EH (cell line): ENCODE measurements at places on chromosomes 7 and 10.

GRCh38 chr10:60414877-60415585 is 25.4 kb upstream of the ANK3 start:
- DNase-seq = peak; percentile 96

GRCh38 chr7:140571538-140572122 is 69.0 kb downstream of the DENND2A start:
- DNase-seq = no peak

- no peak for DNase-seq
Measured at GRCh38 chr10:110834629-110835301, 37.0 kb upstream of the PDCD4 start.

- no peak for DNase-seq
Measured at GRCh38 chr7:3204526-3204925, 96.5 kb upstream of the SDK1 start.

DNA sequence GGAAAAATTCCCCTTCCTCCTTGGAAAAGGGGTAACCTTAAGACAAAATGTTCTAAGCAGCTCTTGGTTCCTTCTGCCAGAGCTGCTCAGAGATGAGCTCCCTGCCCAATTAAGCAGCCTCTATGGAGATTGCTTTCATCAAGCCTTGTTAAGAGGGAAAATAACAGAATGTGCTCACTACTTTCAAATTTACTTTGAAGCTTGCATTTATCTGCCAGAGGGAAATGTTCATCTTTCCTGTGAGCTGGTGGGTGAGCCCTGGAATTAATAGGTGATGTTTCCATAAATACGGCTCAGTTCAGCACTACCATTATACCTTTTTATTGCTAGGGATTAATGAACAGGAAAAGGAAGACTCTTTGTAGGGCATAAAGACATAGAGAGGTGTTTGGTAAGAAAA is 549.0 kb downstream of the REEP3 start:
- no peak for DNase-seq

DNA sequence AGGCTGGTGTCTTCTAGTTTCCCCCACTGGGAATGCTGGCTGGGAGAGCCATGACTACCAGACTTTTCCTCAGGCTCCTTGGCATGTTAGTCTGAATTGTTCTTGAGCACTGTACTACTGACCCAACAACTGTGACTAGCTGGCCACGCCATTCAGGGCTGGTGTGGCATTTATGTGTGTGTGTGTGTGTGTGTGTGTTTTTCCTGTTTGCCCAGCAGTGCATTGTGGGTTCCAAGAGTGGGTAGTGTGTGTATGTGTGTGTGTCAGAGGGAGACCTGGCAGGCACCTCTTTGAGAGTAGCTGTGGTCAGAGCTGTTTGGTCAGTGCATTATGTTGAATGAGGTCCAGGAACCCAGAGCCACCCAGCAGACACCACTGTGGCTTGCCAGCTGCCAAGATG is 9.2 kb downstream of the PCBD1 start:
- no peak for DNase-seq

- DNase-seq = no peak
Measured at GRCh38 chr10:5817322-5818047, 4.3 kb upstream of the GDI2 start.

- DNase-seq = no peak
Measured at GRCh38 chr10:8079126-8079525, 24.6 kb downstream of the GATA3 start.

DNA sequence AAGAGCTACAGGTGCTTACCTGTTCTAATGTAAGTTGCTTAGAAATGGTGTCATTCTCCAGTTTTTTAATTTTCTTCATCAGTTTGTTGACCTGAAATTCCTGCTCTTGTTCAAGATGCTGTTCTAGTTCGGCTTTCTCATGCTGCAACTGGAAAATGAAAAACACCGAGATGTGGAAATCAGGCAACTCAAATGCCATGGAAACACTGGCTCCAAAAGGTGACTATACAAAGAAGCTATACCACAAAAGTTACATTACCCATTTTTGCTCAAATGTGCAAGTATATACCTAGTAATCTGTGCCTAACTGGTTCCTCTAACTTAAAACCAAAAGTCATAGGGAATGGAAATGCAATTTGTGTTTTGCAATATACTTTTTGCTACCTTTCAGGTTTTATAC is 73.8 kb downstream of the CCDC6 start:
- DNase-seq = no peak

GRCh38 chr10:132588301-132589013 is 50.9 kb downstream of the INPP5A start:
- peak; percentile 76 for DNase-seq

- DNase-seq = no peak
Measured at GRCh38 chr7:71171476-71171875, 39.5 kb downstream of the GALNT17 start.

- peak; percentile 95 for DNase-seq
Measured at GRCh38 chr7:134823400-134823799, 44.0 kb downstream of the CALD1 start.

GRCh38 chr10:17652585-17652984 is 8.6 kb downstream of the STAM start:
- DNase-seq = peak; percentile 22

GRCh38 chr10:90389876-90390275 is 468.0 kb downstream of the HTR7 start:
- no peak for DNase-seq

DNA sequence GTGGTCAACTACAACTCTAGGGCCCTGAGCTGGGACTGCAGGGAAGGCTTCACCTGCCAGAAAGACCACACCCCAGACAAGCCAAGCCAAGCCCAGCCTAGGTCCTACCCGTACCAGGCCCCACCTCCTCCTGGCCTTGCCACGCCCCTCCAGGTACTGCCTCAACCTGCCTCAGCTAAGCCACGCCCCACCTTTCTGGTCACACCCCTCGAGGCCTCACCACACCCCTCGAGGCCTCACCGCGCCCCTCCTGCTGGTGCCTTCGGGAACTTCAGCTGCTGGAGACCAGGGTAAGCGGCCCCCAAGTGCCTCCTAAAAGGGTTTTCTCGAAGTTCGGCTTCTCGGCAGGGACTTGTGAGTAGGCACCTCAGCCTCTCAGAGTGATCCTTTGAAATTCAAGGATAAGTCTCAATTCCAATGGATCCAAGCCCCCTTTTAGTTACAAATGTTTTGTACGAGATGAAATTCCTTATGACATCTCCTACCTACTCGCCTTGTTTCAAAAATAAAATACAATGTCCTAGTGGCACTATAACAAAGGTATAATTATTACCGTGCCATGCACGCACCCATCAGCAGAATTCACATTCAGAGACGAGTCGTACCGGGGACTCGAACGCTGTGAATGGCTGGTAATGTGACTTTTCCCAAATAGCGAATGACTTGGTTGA is 171.2 kb downstream of the ARHGAP21 start:
- peak; percentile 3 for DNase-seq

DNA sequence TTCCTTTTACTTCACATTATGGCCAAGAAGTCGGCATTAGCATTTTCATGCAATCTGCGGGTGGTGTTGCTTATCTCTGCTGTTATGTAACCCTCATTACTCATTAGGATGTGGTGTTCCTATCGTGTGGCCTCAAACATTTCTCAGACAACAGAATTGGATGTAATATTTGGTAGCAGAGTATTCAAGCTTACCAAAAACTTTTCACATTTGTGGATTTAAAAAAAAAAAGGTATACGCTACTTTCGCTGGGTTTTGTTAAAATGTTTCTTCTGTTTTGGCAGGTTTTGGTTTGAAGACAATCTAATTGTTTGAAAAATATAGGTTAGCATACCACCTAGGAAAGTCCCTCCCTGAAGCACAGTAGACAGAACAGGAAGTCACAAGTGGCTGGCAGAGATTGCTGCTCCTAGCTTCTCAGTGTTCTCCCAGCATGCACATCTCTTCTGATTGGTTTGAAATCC is 128.8 kb downstream of the GATA3 start:
- no peak for DNase-seq

GRCh38 chr7:4706384-4707216 is 24.5 kb downstream of the FOXK1 start:
- peak; percentile 18 for DNase-seq

DNA sequence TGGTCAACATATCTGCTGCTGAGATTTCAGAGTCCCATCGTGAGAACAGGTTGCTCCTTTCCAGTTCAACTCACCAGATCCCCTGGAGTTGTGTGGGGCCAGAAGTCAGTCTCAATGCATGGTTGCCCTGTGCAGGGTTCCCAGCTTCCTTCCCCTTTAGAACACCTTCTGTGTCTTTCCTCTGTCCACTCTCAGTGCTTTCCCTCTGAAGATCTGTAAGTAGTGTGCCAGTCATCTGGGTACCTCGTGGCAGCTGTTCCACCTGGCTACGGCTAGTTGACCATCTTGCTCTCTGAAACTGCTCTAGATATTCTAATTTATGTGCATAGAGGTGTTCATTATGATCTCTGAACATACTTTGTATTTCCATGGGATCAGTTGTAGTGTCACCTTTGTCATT is 36.1 kb upstream of the PRSS37 start:
- no peak for DNase-seq

GRCh38 chr10:70145666-70146488 is 623 bp downstream of the TYSND1 start:
- DNase-seq = peak; percentile 76

- DNase-seq = no peak
Measured at GRCh38 chr10:96577069-96577468, 9.7 kb downstream of the TM9SF3 start.

DNA sequence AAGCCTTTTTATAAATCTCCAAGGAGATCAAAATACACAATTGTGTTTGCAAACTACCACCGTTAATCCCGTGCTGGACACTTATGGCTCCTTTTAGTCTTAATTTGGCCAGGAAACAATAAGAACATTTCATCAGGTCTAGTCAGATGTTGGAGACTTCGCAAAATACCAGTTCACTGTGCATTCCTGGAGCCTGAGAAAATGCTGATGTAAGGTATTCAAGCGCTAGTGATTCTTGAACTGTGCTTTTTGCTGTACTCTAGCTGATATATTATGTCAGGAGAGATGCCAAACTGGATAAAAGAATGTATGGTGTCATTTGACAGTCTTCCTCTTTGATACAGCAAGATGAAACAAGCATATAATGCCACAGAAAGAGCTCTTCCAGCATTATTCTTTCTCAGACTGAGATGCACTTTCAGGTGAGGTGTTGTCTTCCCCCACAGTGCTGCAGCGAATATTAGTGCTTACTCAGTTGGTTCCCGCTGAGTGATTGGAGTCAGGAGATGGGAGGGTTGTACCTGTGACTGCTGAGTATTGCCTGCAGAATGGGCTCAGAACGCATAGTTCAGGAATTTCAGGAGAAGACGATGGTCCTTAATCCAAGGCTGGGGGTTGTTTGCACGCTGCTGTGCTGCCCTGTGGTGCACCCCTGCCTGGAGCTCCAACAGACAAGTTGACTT is 59.2 kb downstream of the OGDH start:
- DNase-seq = peak; percentile 69

DNA sequence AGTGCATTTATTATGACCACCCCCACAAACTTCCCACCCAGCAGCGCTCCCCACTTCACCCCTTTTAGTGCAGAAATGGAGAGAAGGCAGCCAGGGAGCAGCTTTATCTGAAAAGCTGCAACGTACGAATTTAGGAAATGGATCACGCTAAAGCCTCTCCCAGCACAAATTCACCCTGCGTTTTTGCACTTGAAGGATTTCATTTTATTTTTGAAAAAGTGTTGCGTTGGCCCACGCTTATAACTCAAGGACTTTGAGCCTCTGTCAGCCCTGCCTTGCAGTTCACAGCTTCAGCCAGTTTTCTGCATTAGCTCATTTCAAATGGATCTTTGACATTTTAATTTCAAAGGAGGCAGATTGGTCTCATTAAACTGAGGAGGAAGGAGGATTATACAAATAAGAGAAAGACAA is 556.1 kb downstream of the KCNMA1 start:
- DNase-seq = no peak

GRCh38 chr10:3548702-3549101 is 236.3 kb downstream of the KLF6 start:
- DNase-seq = peak; percentile 67

DNA sequence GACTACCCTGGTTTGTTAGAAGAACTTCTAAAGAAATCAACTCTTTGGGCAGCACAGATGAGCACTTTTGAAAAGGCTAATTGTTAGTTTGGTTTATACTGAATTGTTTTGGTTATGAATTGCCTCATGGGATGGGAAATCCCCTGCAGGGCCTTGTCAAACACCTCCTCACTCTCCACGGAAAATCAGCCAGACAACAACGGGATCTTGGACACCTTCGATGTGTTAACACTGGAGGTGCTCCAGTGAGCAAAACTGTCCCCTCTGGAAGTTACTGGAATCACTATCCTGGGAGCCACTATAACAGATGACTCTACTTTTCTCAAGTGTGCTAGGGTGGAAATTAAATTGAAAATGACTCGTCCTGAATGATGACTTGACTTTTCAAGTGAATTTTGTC is 38.7 kb downstream of the CDK6 start:
- peak; percentile 44 for DNase-seq

- DNase-seq = no peak
Measured at GRCh38 chr7:19062216-19062615, 55.2 kb downstream of the TWIST1 start.

DNA sequence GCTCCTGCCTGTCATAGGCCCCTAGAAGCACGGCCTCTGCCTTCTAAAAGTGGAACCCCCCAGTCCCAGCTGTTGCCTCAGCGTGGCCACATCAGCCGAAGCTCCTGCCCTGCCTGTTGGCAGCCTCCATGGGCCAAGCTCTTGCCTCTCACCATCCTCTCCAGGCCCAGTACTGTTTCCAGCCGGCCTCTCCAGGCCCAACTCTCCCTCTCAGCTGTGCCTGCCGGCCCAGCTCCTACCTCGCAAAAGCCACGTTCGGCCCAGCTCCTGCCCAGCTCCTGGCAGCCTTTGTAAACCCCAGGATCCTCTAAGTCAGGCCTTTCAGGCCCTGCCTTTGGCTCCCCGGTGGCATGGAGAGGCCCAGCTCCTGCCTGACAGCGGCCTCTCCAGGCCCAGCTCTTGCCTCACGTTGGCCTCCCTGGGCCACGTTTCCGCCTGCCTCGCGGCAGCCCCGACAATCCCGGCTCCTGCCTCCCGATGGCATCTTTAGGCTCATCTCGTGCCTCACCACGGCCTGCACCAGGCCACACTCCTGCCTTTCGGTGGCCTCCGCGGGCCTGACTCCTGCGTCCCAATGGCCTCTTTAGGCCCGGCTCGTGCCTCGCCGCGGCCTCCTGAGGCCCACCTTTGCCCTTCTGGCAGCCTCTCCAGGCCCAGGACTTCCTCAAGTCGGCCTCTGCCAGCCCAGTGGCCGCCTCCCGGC is 17.5 kb upstream of the TMEM248 start:
- DNase-seq = no peak

DNA sequence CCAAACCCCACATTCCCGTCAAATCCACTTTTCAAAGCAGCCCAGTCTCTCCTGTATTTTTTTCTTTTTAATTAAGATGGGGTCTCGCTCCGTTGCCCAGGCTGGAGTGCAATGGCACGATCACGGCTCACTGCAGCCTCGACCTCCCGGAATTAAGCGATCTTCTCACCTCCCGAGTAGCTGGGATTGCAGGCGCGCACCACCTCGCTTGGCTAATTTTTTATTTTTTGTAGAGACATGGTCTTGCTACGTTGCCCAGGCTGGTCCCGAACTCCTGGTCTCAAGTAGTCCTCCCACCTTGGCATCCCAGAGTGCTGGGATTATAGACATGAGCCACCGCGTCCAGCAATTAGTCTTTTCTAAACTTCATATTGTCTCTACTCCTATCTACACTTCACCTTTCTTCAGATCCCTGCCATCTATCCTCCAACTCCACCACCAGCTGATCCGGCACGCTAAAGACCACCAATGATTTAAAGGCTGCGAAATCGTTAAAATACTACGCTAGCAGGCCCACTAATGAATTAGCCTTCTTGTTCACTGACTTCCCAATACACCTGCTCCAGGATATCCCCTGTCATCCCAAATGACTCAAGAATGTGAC is 525 bp upstream of the CHUK start:
- no peak for DNase-seq
